ENCODE measurements at places on chromosomes 5 and 9.
A peak's percentile ranks its signal among the peaks of the same experiment; 100 is the strongest.

DNA sequence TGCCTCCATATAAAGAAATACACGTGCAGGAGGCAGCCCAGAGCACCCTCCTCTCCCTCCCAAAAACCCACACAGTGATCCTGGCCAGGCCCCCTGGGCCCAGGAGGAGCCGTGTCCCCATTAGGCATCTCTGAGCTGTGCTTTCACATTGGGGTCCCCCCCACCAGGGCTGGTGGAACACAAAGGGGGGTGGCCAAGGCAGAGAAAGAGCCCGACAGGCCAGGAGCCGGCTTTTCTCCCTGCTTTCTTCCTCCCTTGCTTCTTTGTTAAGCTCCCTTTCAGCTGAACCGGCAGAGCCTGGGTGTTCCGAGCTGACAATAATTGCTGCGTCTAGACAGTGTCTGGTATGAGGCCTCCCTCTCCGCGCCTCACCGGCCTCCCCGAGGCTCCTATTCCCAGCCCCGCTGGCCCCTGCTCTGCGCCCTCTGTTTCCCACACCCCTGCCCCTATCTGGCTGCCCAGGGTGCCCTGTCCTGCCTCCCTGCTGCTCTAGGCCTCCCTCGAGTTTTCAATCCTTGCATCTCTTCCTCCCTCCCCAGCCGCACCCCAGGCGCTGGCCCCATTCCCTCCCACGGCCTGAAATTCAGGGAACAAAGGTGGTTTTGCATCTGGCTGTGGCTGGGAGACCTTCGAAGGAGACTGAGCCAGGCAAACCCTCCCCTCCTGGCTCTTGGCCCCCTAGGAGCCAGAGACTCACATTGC is 120.6 kb downstream of the C9orf50 start:
- no peak for DNase-seq

- DNase-seq: no peak
These were observed 127.6 kb downstream of the SLF1 start for GRCh38 chr5:94745786-94746730.

- peak; percentile 3 for DNase-seq
These were observed 190.1 kb downstream of the CWC27 start for GRCh38 chr5:64958757-64959391.

DNA sequence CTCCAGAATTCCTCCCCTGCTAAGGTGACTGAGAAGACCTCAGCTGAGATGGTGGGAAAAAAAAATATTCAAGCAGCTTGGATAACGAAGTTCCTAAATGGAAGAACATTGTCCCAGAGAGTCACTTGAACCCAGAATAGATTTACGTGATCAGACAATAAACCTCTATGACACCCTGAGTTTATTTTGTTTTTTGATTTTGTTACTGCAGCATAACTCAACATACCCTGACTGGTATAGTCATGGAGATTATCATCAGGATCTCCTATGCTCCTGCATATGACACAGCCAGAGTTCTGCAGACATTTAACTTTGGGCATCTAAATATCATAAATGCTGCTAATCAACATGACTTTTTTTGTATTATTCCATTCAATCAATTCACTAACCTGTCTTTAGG is 282.9 kb downstream of the RASEF start:
- no peak for DNase-seq

DNA sequence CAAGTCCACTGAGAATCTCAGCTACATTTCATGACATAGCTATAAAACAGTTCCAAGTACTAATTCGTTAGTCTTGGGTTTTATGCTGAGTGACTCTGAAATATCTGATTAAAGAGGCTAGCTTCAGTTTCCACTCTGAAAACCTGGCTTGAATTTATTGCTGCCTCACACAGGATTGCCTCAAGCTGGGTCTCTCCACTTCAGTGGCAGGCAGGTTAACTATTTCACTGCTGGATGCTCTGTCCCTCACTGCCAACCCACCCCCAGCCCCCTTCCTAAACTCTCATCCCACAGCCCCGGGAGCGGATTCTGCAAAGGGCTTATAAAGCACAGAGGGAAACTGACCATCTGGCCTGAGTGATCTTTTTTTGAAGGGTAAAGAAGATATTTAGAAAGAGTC is 318.3 kb downstream of the MLLT3 start:
- DNase-seq: no peak

All from naive thymus-derived CD4-positive, alpha-beta T cell (primary cell).